ENCODE measurements at places on chromosomes 3 and 15. TPM values are rescaled to one million over a fixed set of nuclear protein-coding genes. Genes with fewer than 3 reads are reported as not detected.

DNA sequence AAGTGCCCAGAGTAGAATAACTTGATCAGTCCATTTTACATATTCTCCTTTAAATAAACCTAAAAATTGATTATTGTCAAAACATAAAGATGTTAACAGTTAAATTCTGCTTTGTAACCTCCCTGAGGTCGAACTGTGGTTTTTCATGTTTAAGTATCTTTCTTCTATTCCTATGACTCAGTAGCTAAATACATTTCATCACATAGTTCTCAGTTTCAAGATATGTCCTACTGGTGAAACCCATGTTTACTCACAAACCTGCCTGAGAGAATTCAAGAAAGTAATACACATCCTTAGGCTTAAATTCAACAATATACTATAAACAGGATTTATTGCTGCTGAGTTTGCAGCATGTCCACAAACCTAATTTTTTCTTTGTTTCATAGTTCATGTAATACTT, 692.9 kb downstream of the ZPLD1 start:
- no peaks in the 10 kb centered on the region for H3K36me3 ChIP-seq
- H3K27me3 ChIP-seq: no peaks in the 10 kb centered on the region
- no peak overlapping the region for H3K27ac ChIP-seq
- H3K4me1 ChIP-seq: no peaks in the 10 kb centered on the region

- H3K36me3 ChIP-seq: no peaks in the 10 kb centered on the region
- no peaks in the 10 kb centered on the region for H3K27me3 ChIP-seq
- H3K4me1 ChIP-seq: no peaks in the 10 kb centered on the region
These were observed 99.5 kb upstream of the FAM98B start for GRCh38 chr15:38354315-38354929.

DNA sequence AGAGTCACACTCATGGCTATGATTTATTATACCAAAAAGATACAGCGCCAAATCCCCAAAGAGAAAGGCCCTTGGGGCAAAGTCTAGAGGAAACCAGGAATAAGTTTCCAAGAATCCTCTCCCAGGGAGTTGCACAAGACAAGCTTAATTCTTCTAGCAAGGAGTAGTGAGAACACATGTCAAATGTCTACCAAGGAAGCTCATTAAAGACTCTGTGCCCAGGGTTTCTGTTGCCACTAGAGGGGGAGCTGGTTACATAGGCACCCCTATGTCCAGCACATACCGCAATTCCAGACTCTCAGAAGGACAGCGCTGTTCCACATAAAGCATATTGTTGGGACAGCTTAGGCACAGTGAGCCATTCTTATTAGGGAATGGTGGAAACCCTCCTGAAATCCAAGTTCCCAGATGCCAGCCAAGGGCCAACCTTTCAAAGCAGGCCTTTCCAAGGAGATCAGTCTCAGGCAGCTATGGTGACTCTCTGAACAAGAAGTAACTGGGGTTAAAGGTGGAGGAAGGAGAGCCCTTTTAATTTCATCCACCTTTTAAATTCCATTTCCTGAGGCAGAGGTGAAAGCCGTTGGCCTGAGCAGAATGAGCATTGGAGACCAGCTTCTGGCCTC, 194.2 kb downstream of the UACA start:
- no peak overlapping the region for H3K4me3 ChIP-seq
- no peaks in the 10 kb centered on the region for H3K36me3 ChIP-seq
- no peak overlapping the region for H3K27ac ChIP-seq
- peak; percentile 47 for DNase-seq

DNA sequence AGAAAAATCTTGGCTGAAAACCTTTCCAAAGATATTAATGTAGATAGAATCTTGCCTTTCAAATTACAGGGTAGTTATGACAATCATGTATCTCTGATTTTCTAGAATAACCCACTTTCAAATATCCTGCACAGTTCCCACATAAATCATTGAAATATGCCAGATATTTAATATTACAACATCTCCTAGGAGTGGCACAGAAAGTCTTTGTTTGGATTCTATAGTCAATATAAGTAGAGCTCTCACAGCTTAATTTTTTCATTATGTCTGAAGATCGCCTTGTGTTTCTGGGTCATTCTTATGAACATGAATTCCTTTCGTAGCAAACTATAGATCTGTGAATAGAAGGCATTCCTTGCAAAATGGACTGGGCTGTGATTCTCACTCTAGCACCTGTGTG, 5.0 kb downstream of the RARB start:
- no peaks in the 10 kb centered on the region for H3K27me3 ChIP-seq
- no peak for DNase-seq
- no peaks in the 10 kb centered on the region for H3K36me3 ChIP-seq
- H3K4me1 ChIP-seq: peaks cover 4% of the 10 kb centered on the region
- no peak overlapping the region for H3K4me3 ChIP-seq
- H3K27ac ChIP-seq: no peak overlapping the region

DNA sequence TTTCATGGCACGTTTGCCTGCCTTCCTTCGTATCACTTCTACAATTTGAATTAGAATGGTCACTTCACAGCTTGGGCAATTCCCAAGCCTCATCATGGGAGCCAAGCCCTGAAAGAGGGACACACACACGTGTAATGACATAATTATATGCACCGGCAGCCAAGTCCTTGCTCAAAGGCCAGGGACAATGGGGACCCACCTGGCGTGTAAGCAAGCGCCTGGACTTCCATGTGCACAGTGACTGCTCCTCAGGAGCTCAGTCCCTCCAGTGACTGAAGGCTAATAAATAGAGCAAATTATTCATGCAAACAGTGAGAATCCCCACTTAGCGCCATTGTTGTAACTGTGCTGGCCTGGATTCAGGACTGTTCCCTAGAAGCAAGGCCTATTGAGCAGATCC, 115.1 kb downstream of the DNAJB8 start:
- H3K4me1 ChIP-seq: no peaks in the 10 kb centered on the region
- H3K4me3 ChIP-seq: no peak overlapping the region
- H3K36me3 ChIP-seq: no peaks in the 10 kb centered on the region

DNA sequence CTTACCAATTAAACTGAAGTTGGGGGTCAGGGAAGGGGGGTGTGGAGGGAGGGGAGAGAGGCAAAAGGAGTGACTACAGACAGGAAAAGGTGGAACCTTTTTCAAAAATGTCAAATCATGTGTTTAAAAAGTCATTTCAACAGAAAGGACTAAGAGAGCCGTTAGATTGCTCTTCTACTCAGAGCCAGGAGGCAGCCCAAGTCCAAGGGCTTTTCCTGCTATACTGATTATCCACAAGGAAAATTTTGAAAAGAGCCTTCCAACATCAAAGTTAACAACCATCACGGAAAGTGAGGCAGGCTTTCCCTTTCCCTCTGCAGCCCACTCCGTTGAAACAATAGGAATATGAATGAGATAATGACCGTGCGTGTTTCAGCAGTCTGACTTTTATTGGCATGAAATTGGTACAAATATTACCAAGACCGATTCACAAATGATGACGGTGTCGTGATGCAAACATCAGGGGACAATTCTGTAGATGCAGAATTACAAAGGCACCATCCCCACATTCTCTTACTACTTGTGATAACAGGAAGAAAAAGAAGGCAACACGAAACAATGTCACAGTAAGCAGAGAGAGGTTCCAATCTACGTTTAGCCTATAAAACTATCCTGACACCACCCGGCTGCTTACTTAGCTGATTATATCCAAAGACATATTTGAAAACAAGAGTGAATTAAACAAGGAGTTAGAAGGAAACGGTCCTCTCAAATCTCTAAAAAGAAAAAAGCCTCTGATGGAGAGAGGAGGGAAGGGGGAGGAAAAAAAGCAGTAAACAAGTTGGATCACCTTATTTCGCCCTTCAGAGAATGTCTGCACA, 453.7 kb downstream of the FOXP1 start:
- peak overlapping the region; percentile 50 for H3K4me3 ChIP-seq
- H3K27me3 ChIP-seq: no peaks in the 10 kb centered on the region
- no peak for DNase-seq
- peak overlapping the region; percentile 30 for H3K27ac ChIP-seq
- peaks cover 16% of the 10 kb centered on the region for H3K4me1 ChIP-seq
- H3K36me3 ChIP-seq: no peaks in the 10 kb centered on the region

UROC1 gene
- total RNA-seq: 0.17 TPM

LRRN1 gene
- total RNA-seq: 15.4 TPM

CLDN16 gene
- 0.12 TPM for total RNA-seq

FBXO40 gene
- total RNA-seq: 0.22 TPM

CHST13 gene
- total RNA-seq: 0.31 TPM

TUSC7 gene
- total RNA-seq: not detected

Data from ovary (tissue), 10 donors.